ENCODE measurements at places on chromosomes 5 and 9.
A peak's percentile ranks its signal among the peaks of the same experiment; 100 is the strongest.

DNA sequence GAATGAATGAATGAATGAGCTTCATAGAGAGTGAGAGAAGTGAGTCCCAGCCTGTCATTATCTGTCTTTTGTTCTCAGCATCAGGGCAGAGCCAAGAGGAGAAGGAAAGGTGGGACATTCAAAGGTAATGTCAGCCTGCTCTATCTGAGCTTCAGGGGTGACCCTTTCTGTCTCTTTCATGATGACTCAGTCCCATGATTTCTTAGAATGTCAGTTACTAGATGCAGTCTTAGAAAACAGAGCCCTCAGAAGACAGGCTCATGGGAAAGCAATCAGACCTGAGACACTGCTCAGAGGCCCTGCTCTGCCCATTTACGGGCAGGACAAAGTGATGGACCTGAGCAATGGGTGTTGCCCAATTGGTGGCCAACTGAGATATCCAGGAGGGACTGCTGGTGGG, 1.1 kb downstream of the SPATA31D1 start:
- DNase-seq, result no peak

DNA sequence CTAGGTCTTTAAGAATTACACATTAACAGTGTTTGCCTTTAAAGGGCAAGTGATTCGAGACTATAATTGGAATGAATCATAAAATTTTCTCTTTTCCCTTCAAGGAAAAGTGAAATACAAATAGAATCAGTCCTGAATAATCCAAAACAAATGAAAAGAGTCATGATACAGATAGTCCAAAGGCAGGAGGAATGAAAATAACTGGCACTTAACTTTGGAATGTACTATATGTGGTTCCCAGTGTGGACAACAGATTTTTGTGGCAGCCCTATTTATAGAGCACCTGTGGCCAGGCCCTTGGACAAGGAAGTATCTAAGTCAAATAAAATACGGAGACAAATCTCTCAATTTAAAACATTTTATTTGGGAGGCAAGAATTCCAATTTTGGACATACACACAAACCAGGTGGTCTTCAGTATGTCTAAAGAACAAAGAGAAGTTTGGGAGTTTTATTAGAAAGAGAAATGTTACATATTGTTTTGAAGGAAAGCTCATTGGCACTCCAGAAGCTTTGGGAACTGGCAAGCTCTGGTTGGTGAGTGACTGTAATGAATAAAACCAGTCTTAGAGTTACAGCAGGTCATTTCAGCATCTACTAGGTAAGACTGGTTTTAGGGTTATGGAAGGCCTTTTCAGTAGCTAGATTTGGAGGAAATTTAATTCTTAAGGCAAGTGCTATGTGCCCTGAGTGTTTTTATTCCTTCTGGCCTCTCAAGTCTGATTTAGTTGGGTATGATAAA, 116.0 kb upstream of the PAM start:
- DNase-seq, result no peak

DNA sequence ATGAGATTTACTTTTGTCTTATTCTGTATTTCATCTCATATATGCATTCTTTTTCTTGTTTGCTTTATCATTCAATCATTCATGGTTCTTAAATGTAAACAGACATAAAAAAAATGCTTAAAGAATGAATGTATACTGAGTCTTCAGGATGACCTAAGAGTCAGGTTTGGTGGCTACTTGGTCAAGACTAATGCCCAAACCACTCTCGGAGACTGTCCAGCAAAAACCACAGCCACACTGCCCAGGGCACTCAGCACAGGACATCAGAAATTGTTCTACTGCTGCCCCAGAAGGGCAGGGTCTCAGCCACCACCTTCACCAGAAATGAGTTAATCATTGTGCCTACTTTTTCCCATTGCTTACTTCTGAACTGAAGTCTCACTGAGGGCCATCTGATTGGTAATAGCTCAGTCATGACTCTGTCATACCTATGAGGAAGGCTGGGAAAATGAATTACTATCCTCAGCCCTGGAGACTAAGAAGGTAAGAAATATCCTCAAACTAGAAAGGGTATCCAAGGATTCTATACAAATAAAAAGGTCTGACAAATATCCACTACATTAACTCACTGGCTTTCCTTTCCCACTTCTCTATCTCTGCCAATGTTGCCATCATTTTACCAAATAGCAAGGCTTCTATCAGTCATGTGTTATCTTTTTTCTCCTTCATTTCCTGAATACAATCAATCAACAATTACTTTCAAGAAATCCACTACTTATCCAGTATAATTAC, 236.1 kb downstream of the CETN3 start:
- DNase-seq, result peak; percentile 44

GRCh38 chr5:178304761-178305645, 72.4 kb upstream of the PHYKPL start:
- DNase-seq, result no peak

DNA sequence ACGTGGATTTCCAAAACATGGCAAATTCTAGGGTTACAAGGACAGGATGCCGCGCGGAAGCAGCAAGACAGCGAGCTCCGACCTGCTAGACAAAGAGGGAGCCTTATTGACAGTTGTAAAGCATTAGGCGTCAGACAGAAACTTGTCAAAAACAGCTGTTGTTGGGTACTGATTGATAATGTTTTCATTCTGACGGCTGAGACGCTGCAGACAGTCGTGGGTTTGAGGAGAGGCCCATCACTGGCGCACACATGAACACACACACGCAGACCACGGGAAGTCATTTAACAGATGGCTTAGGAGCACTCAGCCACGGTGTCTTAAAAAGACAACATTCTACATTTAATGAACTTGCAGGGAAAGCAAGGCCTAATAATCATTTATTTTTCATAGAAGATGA, 324.0 kb downstream of the NDUFS4 start:
- DNase-seq, result no peak

DNA sequence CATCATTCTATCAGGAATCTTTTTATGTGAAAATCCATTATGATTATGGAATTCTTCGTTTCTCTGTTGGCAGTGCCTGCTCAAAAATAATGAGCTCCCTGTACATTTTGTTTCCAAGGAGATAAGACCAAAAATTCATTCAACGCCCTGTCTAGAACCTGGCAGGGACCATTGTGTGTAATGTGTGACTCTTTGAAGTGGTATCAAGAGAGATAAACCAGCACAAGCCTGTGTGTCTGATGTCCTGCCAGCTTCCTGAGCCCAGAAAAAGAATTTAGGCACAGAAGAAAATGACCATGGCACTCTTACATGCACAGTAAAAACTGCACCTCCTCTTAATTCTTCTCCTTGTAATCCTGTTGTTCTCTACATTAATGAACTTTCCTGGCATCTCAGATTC, 177.4 kb downstream of the SAXO1 start:
- DNase-seq, result no peak

GRCh38 chr5:1881098-1881572, 1.6 kb downstream of the IRX4 start:
- DNase-seq, result no peak

DNA sequence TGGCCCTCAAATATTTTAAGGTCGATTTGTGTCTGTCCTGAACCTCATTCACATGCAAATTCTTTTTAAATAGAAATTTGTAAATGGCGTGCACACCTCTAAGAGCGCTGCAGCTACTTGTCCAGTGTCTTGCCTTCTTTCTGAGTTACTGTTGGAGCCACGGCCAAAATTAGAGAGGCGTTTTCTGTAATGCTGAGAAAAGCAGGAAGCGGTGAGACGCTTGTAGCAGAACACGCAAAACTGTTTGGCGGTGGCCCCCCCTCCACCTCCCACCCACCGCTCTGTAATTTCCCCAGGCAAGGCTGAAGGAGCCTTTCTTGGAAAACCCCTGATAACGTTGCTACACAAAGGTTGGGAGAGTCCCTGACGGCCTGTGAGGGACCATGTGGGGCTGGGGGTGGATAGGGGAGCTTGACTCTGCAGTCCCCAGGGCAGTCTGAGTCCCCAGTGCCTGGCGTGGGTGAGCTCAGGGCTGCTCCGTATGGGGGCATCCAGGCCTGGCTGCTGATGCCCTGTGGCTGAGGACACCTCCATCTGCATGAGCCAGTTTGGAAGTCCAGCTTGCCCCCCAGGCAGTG, 96.5 kb downstream of the GADD45G start:
- no peak for DNase-seq

- no peak for DNase-seq
Observed at GRCh38 chr5:149732324-149733128, 2.4 kb downstream of the PPARGC1B start.

DNA sequence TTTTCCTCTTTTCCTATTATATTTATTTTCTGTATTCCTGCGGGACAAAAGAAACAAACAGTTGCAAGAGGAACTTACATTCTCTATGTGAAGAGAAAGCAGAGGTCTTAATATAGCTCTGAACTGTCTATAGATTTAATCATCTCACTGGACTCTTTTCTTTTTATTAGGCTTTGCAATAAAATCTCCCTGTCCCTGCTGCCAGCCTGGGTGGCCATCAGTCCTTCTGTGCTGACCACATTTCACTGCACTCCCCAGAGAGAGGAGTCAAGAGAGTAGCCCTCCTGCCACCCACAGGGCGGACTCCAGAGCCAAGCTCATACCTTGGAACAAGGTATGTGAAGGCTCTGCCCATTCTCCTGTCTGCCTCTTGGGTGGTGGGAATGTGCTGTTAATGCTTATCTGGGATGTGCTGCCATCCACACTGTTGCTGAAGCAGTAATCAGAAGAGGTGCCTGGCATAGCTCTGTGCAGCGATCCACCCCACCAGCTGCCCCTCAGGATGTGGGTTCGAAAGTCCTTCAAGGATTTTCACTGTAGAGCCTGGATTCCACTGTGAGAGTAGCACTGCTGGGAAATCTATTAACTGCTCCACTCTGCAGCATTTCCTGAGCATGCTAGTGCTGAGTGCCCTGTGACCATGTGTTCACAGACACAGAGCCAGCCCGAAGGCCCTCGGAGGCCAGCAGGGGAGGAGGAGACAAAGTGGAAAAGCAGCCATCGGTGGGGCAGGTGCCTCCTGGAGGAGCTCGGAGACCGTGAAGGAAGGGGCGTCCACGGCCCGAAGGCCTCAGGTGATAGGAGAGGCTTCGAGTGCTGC, 334.6 kb downstream of the MED10 start:
- no peak for DNase-seq

DNA sequence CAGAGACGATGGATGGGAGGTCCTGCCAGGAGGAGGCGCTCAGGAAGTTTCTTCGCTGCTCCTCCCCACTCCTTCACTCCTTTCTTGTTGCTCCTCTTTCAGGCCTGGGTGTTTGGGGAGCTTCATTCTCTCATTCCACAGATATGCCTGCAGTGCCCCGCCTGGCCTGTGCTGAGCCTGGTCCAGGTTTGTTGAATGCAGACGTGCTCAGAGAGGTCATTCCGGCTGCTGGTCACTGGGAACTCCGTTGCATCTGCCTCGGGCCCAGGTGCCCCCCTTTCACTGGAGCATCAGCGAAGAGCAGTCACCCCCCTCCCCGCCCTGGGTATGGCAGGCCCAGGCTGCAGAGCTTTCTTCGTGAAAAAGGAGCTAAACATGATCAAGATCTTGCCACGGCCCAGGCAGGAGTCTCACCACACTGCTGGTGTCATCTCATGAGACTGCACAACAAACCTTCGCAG, 15.5 kb downstream of the SURF6 start:
- DNase-seq, result no peak

DNA sequence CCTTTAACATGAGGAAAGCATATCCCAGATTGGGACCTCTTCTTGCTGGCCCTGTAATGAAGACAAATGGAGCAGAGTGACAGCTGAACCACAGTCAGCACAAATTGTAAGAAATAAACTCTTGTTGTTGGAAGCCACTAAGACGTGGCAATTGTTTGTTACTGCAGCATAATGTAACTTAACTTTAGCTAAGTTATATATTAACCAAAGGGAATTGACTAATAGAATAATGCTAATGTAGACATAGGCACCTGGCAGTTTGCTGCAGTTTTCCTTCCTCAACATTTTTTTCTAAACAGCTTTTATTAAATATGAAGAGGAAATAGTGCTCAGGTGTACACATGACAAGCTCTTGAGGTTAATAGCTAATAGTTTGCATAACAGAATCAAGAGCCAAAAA, 300.7 kb upstream of the SLC30A5 start:
- no peak for DNase-seq

GRCh38 chr5:103424453-103425205, 138.0 kb downstream of the NUDT12 start:
- DNase-seq, result no peak

- peak; percentile 84 for DNase-seq
Observed at GRCh38 chr5:174735498-174736330, 11.3 kb downstream of the MSX2 start.

DNA sequence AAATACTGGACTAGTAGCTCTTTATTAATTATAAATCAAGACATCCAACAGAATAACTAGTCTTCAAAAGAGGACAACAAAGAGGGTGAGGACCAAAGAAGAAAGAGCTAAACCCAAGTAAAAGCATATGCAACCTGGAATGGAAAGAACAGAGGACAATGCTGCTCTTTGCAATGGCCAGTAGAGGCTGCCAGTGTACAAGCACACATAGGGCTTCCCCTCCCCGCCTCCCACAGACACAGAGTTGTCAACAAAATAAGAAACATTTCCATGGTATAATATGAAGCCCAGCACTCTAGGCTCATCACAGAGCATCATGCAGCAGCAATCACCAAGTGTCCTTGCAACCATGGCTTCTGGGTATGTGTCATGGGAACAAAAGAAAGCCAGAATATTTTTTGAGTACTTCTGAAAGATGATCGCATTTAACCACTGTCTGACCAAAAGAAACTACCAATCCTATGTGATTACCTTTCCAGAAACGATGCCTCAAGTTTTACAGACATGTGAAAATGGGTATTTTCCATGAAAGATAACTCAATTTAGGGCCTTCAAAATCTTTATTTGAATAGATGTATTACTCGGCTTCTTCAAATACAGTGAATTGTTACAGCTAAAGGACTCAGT, 58.1 kb downstream of the RFX3 start:
- peak; percentile 77 for DNase-seq

- no peak for DNase-seq
Observed at GRCh38 chr5:143271431-143271830, 132.1 kb downstream of the NR3C1 start.

DNA sequence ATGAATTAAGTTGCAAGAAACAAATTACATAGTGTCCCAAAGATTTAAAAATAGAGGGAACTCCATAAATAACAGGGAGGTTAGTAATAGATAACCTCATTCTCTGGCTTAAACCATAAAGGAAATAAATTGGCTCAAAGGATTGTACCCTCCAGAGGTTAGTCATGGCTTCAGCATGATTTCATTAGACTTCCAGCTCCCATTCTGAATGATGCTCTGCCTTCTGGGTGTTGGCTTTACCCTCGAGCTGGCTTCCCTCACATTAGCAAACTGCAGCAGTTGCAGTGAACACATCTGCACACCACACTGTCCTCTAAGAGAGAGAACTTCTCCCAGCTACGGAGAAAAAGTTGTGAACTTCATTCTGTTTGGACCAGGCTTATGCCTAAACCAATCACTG, 70.4 kb downstream of the RGS7BP start:
- no peak for DNase-seq
